ENCODE measurements at places on chromosomes 11 and 22.

GRCh38 chr11:15829312-15829711, 527.0 kb downstream of the SOX6 start:
- ATAC-seq, result no peak

GRCh38 chr11:15208378-15209222, 93.9 kb downstream of the INSC start:
- peak; percentile 74 for ATAC-seq

DNA sequence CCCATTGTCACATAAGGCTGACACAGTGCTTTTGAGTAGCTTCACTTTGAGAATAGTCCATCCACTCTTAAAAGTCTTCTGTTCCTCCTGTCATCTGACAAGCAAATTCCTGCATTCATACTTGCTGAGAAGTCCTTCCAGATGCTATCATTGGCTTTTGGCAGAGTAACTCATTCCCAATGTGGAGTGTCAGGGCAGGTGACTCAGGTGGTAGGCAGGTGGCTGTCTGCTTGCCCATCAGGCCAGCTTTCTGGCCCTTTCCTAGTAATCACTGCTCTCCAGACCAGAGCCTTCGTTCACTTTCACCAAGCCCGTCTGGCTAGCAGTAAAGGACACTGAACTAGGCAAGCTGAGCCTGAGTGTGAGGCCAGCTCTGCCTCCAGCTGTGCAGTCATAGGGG, 162.5 kb upstream of the CCDC90B start:
- ATAC-seq, result no peak

DNA sequence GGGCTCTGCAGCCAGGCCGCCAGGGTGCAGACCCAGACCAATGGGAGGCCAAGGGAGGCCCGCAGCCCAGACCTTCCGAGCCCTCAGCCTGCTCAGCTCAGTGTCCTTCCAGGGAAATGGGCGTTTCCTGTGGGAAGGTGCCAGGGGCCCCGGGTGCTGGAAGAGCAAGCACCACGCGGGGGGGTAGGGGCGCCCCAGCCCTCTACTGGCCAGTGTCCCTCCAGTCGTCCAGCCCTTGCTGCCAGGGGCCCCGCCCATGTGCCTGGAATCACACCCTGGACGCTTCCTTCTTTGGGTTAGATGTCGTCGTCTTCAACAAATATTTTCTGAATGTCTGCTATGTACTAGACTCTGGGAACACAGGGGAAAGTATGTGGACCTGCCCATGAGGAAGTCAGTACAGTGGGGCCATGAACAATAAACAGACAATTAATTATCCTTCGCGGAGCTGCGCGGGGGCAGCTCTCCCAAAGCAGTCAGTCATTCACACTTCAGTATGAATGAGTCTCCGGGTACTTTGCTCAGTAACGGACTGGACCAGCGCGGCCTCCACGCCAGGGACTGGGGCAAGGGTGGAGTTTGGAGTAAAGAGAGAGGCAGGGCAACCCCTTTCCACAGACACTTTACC, 60.2 kb downstream of the CDKN1C start:
- peak; percentile 89 for ATAC-seq

GRCh38 chr22:37240240-37240940, 3.7 kb downstream of the RAC2 start:
- ATAC-seq, result no peak
